ENCODE measurements at places on chromosomes 13 and 19.

GRCh38 chr13:78599645-78600279, 3.6 kb downstream of the POU4F1 start:
- DNase-seq = no peak

- no peak for DNase-seq
Measured at GRCh38 chr19:51064534-51065220, at the start of gene KLK13. Gene KLK13, minus strand, starts transcription at chr19:51065092. Its CDS starts 25 bp downstream, at chr19:51065067.

DNA sequence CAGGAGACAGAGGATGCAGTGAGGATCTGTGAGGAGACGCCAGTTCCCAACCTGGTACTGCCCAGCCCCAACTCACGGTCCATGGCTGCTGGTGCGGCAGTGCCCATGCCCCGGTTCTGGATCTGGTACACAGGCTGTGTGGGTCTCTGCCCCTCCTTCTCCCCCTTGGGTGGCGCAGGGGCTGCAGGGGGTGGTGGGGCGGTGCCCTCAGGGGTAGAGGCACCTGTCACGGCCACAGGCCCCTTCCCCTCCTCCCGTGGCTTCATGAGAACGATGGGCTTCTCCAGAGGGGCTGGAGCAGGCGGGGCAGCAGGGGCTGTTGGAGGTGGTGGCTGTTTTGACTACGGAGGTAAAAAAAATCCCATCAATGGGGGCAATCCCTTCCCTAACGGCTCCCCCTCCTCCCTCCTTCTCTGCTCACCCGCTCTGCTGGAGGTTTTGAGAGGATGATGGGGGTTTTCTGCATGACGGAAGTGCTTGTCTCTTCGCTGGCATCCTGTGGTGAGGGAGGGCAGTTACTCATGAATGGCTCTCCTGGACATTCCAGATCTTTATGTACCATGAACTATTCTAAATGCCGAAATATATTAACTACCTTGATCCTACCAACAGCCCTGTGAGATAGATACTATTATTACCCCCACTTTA, 7.1 kb downstream of the SMG9 start:
- DNase-seq = no peak

DNA sequence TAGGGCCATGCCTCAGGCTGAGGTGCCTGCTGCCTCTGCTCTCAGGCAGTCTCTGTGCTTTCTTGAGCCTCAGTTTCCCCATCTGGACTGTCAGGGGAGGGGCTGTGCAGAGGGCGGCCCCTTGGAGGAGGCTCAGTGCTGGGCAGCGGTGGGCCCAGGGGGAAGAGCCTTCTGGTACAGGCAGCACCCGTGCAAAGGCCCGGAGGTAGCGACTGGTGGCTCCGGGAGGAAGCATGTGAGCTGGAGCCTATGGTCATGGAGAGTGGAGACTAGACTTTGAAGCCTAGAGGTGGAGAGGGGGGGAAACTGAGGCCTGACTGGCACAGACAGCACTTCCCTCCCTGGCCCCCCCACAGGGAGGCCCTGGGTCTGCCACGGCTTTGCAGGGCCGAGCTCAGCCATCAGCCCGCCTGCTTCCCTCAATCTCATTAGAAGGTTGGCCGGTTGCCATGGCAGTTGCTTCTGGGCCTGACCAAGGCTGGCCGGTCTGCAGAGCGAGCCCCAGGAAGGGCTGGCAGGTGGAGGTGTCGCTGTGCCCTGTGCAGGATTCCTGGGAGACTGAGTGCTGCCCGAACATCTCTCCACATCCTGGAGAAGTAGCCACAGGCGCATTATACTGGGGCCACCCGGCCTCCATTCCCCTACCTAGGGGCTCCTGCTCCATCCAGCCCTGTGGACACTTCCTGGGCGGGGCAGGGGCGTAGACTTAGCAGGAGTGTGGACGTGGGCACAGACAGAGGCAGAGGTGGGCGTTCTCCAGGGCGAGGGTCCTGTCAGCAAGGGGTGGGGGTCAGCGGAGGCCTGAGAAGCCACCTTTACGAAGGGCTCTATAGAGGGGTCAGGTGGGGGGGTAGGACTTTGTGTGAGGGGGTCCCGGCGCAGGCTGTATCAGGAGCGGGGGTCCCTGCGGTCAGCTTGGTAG, 53.2 kb downstream of the CRTC1 start:
- no peak for DNase-seq

DNA sequence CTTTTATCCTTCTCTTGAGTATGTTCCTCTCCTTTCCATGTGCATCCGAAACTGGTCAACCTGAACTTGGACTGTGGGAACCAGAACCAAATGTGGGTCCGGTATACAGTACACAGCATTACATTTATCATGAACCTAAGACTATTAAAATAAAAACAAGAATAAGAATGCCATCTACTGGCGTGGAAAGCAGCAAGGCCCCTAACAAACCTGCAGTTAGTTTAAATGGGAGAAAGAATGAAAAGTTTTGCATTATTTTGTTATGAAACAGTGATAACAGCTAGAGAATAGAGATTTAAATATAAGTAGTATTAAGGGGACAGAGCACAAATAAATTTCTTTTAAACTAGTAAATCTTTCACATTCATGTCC, 159.5 kb downstream of the RBM26 start:
- no peak for DNase-seq

DNA sequence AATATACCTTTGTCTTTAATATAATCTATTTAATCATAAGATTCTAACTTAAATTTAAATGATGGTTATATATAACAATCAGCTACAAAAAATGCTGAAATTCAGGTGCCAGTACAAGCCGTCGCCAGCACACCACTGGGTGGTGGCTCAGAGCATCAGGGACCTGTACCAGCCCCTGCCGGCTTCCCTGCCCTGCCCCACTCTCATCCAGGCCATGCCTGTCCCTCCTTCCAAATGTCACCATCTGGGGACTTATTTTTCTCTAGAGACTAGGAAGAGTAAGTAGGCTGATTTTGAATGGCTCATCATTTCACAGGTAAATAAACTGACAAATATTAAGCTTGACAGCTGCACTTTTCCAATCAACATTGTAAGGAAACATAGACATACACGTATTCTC, 1.6 kb downstream of the METTL21C start:
- no peak for DNase-seq

Measured in stimulated activated CD8-positive, alpha-beta memory T cell treated with anti-CD3 and anti-CD28 coated beads, Interleukin-4, amount 100 ng/mL, for 4 hours (primary cell).